Natural killer cell treated with Interleukin-12 subunit alpha and Interleukin-12 subunit beta and Interleukin-15 and Interleukin-18, amount 100 ng/mL, for 72 hours (primary cell): ENCODE measurements at places on chromosomes 2 and 18.

- DNase-seq = no peak
Measured at GRCh38 chr2:71674158-71674851, 220.9 kb downstream of the DYSF start.

DNA sequence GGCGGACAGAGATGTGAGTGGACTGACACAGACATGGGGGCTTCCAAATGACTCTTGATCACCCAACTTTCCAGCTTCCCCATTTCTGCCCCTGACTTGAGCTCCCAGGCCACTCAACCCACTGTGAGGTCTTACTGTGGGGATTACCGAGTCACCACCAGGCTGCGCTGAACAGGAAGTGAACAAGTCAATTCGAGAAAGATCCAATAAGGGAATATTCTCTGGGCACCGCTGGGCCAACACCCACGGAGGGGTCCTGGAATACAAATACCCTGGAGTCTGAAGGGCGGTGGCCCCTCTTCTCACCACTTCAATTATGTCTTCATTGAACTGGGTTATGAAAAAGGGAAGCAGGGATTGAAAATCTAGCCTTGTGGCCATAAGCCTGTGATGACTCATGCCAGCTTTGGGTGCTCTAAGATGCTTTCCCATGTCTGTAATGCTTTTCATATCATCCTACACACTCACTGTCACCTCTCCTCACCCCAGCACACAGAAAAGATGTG lies 37.7 kb downstream of the BCL11A start:
- no peak for DNase-seq

DNA sequence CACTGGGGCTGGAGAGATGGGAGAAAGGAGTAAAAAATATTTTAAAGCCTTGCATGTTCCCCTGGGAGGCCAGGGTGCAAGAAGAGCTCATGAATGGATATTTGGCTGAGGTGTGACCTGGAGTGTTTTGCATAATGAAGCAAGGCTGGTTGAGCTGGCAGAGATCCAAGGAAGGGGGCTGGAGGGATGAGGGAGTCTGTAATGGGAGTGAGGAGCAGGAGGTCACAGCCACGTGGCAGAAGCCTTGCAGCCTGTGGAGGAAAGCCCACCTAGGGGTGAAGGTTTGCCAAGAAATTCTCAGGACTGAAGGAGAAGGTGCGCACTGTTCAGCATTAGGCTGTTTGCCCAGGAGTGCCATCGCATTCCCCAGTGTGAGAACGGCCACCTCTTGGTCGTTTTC lies 40.3 kb upstream of the ATP8B1 start:
- DNase-seq = no peak

GRCh38 chr2:221289389-221289788 lies 282.7 kb downstream of the EPHA4 start:
- DNase-seq = no peak

GRCh38 chr2:147273106-147273505 lies 571.7 kb upstream of the ACVR2A start:
- no peak for DNase-seq

- no peak for DNase-seq
Measured at GRCh38 chr2:202064171-202064880, 8.7 kb upstream of the KIAA2012 start.

- DNase-seq = no peak
Measured at GRCh38 chr18:48023334-48024008, 93.0 kb upstream of the SMAD2 start.

DNA sequence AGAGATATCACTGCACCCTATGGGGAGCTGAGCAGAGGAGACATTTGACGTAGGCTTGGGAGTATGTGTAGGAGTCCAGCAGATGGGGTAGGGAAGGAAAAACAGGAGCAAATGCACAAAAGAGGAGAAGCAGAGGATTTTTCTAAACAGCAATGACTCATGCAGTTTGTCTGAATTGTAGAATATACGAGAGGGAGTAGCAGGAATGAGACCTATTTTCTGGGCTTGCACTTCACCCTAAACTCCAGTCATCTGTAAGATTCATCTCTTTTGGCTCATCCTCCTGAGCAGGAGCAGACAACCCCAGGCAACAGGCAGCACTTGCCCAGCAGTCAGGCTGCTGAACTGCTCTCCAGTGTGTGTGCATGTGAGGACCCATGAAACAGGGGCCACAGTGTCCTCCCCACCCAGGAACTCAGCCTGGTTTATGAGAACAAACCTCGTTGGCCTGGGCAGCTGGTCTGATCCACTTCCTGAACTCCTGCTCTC lies 100.2 kb upstream of the CDC42EP3 start:
- DNase-seq = no peak
